ENCODE measurements at places on chromosomes 16 and 17. TPM values are rescaled to one million over a fixed set of nuclear protein-coding genes. Genes with fewer than 3 reads are reported as not detected.

The ZACN gene
- total RNA-seq: not detected

The TMEM114 gene
- total RNA-seq: not detected

The NDRG4 gene
- 18.8 TPM for total RNA-seq

The HOXB4 gene
- not detected for total RNA-seq

The EVI2B gene
- not detected for total RNA-seq

The C1QL1 gene
- 4.7 TPM for total RNA-seq

The CHRNE gene
- total RNA-seq: not detected

GRCh38 chr17:73719588-73720071 lies 75.4 kb upstream of the SDK2 start:
- H3K27ac ChIP-seq: peak overlapping the region; percentile 86
- no peaks in the 10 kb centered on the region for H3K27me3 ChIP-seq
- H3K4me1 ChIP-seq: peaks cover 28% of the 10 kb centered on the region
- DNase-seq: peak; percentile 89
- no peak overlapping the region for H3K4me3 ChIP-seq

DNA sequence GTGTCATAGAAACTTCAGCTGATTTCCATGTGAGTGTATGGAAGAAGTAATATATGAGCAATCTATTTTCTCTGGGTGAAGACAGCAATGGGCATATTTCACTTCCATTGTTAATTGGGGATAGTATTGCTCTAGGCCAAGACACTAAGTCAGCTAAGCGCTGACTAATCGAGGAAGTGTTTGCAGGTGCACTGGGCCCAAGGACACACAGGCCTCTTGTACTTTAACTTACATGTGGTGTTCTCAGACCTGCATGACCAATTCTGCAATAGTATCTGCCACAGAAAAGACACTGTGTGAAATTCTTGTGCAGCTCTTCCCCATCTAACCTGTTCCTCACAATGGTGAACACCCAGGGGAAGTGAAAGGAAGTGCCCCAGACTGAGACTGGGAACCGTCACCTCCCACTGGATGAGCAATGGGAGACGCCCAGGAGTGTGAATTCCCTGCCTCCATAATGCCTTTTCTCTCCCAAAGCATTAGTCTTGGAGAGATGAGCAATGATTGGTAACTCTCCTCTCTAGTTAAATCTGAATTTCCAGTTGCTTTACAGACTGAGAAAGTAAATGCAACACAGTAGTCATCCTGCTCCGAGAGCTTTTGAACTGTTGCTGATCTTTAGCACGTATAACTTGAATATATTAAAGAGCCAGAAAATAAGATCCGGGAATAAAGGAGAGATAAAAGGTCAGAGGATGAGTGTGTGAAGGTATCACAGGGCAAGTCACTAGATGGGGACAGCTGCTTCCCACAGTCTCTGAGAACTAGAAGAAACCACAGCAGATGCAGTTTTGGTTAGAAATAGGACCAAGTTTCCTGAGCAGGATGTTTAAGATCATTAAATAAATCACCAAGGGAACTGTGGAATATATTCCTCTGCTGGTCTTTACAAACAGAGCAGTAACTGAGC lies 82.6 kb downstream of the CDK5R1 start:
- H3K4me1 ChIP-seq: no peaks in the 10 kb centered on the region
- no peaks in the 10 kb centered on the region for H3K36me3 ChIP-seq
- no peaks in the 10 kb centered on the region for H3K27me3 ChIP-seq
- no peak overlapping the region for H3K27ac ChIP-seq
- no peak overlapping the region for H3K4me3 ChIP-seq

DNA sequence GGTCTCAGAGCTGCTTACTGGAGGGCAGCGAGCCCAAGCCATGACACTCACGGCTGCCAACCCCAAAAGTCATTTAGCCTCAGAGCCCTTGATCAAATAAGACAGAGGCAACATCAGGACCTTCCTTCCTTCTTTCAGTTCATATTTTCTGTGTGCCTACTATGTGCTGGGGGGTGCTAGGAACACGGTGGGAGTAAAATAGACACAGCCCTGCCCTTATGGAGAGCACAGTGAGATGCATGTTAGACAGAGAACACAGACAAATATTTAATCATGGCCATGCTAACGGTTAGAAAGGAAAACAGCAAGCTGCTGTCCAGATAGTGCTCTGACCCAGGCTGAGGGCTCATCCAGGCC lies 4.5 kb upstream of the BRD7 start:
- H3K4me1 ChIP-seq: no peaks in the 10 kb centered on the region
- no peaks in the 10 kb centered on the region for H3K36me3 ChIP-seq
- H3K27me3 ChIP-seq: no peaks in the 10 kb centered on the region

- no peaks in the 10 kb centered on the region for H3K4me1 ChIP-seq
- no peak for DNase-seq
- no peaks in the 10 kb centered on the region for H3K27me3 ChIP-seq
- H3K27ac ChIP-seq: no peak overlapping the region
Observed at GRCh38 chr17:60529806-60530205, 3.8 kb upstream of the APPBP2 start.

DNA sequence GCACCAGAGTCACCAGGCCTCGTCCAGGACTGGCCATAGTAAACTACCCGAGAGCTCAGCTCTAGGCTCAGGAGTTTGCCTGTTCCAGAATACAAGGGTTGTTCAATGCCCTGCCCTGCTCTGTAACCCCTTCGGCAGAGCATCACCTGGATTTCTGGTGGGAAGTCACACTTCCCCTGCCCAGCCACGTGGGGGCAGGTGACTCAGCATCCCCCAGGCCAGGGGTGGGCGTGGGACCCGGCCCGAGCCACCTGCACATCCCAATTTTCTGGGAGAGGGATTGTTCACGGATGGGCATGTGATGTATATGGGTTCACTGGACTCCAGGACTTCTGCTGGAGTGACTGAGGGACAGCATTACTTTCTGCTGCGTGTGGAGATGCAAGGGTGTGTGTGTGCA lies 25.8 kb downstream of the COX4I1 start:
- H3K27ac ChIP-seq: no peak overlapping the region
- H3K36me3 ChIP-seq: no peaks in the 10 kb centered on the region
- DNase-seq: no peak
- H3K27me3 ChIP-seq: peaks cover 16% of the 10 kb centered on the region
- no peak overlapping the region for H3K4me3 ChIP-seq
- H3K4me1 ChIP-seq: no peaks in the 10 kb centered on the region

GRCh38 chr17:17269926-17270773 lies 10.9 kb downstream of the COPS3 start:
- H3K4me1 ChIP-seq: no peaks in the 10 kb centered on the region
- no peak overlapping the region for H3K4me3 ChIP-seq
- H3K27me3 ChIP-seq: no peaks in the 10 kb centered on the region
- DNase-seq: peak; percentile 13

- no peaks in the 10 kb centered on the region for H3K36me3 ChIP-seq
- no peak overlapping the region for H3K27ac ChIP-seq
- no peak for DNase-seq
- no peaks in the 10 kb centered on the region for H3K27me3 ChIP-seq
- no peak overlapping the region for H3K4me3 ChIP-seq
Observed at GRCh38 chr16:20415541-20415940, 6.2 kb downstream of the ACSM5 start.

GRCh38 chr17:62648251-62648955 lies 20.9 kb downstream of the MRC2 start:
- peaks cover 18% of the 10 kb centered on the region for H3K4me1 ChIP-seq
- H3K36me3 ChIP-seq: no peaks in the 10 kb centered on the region
- H3K27me3 ChIP-seq: peaks cover 11% of the 10 kb centered on the region
- DNase-seq: no peak

DNA sequence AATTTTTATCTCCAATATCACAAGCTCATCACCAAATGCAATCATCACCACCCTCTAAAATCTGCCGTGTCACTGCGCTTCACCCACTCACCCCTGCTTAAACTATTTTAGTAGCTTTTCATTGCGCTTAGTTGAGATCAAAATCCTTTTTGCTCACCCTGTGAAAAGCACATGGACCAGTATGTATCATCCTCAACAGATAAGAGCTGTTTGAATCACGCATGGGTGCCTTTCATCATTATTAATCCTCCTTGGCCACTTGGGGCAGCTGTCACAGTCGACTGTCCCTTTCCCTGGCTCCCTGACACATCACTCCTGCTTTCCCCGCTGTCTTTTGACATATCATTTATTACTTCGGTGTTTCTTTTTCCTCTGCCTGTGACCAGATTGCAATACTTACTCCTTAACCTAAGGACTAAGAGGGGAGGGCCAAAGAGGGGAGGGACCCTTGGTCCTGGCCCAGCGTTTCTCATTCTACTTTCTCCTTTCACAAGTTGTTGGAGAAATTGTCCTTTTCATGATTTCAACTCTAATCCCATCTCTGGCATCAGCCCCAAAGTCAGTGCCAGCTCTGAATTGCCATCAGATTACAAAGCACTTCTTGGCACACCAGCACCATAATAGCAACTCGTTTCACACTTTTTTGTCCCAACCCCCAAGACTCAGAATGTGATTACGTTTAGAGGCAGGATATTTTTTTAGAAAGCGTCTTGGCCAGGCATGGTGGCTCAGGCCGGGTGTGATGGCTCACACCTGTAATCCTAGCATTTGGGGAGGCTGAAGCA lies 8.6 kb upstream of the KDM6B start:
- H3K4me1 ChIP-seq: no peaks in the 10 kb centered on the region
- peaks cover 68% of the 10 kb centered on the region for H3K27me3 ChIP-seq
- H3K36me3 ChIP-seq: no peaks in the 10 kb centered on the region
- peak; percentile 21 for DNase-seq
- H3K27ac ChIP-seq: no peak overlapping the region

- peaks cover 17% of the 10 kb centered on the region for H3K4me1 ChIP-seq
- peak overlapping the region; percentile 62 for H3K4me3 ChIP-seq
- H3K27ac ChIP-seq: no peak overlapping the region
- H3K36me3 ChIP-seq: no peaks in the 10 kb centered on the region
- no peak for DNase-seq
- peaks cover 29% of the 10 kb centered on the region for H3K27me3 ChIP-seq
Observed at GRCh38 chr17:39740357-39741111, 2.8 kb downstream of the GRB7 start.

- peak; percentile 79 for DNase-seq
- no peaks in the 10 kb centered on the region for H3K36me3 ChIP-seq
- H3K4me1 ChIP-seq: peaks cover 30% of the 10 kb centered on the region
Observed at GRCh38 chr17:1709971-1710806, at the start of gene TLCD2. TSS of gene TLCD2 (minus strand) at chr17:1710377. CDS start at chr17:1710242, 135 bp downstream.

GRCh38 chr17:18181358-18181757 lies 2.3 kb upstream of the ALKBH5 start:
- DNase-seq: no peak
- H3K27ac ChIP-seq: no peak overlapping the region
- no peak overlapping the region for H3K4me3 ChIP-seq
- no peaks in the 10 kb centered on the region for H3K36me3 ChIP-seq

DNA sequence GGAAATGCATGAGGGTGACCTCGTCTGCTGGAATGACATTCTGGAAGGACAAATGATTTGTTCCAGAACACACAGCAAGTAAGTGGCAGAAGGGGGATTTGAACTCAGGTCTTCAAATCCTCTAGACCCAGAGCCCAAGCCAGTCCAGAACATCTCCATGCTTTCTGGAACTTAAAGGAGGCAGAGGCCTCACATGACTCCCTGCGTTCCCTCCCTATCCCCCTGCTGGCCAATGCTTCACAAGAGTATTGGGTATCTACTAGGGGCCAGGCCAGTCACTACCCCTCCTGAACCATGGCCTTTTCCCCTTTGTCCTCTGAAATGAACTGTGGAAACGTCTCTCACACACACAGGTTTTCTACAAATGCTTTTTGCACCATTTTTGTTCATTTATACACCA lies 7.6 kb upstream of the BEAN1 start:
- peaks cover 7% of the 10 kb centered on the region for H3K4me1 ChIP-seq
- H3K27me3 ChIP-seq: peaks cover 41% of the 10 kb centered on the region
- no peak overlapping the region for H3K4me3 ChIP-seq
- peak; percentile 20 for DNase-seq
- no peaks in the 10 kb centered on the region for H3K36me3 ChIP-seq

DNA sequence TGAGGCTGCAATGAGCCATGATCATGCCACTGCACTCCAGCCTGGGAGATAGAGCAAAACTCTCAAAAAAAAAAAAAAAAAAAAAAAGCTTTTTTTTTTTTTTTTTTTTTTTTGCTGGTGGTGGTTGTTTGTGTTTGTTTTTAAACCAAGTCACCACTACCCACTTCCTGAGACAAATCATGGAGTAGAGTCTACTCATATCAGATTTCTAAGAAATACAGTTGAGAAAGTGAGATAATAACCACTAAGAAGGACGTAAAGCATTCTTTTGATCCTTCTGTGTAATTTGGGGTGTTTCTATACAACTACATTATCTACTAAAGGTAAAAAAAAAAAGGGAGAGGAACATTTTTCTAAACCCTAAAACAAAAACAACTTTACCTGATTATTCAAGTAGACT lies 38.0 kb downstream of the AXIN2 start:
- H3K4me1 ChIP-seq: peaks cover 10% of the 10 kb centered on the region
- DNase-seq: no peak
- H3K27ac ChIP-seq: no peak overlapping the region
- H3K36me3 ChIP-seq: no peaks in the 10 kb centered on the region

DNA sequence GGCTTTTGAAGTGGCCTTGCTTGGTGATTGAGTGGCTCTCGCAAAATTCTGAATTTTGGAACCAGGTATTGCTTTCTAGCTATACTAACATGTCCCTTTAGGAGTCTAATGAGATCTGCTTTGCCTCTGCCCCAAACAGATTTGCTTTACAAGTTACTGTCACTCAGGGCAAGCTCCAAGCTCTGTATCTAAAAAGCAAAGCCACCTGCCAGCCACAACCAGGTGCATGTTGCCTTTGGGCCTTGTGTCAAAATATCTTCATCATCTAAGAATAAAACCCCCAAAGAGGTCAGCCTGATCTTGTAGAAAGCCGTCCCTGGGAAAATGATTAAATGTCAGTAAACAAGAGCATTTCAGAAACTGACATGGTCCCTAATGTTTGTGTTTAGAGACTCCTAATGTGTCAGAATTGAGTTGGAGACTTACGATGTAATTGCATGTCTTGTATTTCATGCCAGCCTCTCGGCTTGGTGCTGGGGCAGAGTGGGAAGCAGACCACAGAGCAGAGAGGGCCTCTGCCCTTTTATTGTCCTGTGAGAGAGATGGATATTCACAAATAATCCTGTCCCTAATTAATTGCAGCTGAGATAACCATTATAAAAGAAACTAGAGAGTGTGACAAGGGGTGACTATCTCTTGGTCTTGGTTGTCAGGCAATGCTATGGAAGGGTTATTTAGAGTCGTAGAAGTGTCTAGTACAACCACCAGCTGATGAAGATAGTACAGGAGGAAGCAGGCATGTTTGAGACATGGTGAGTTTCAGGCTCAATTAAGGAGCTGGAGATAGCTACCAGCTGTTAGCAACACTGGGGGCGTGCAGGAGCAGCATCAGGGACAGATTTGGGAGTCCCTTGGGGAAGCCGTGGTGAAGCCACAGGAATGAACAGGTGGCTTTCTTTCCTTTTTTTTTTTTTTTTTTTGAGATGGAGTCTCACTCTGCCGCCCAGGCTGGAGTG lies 90.7 kb downstream of the PITPNC1 start:
- H3K27ac ChIP-seq: no peak overlapping the region
- no peaks in the 10 kb centered on the region for H3K36me3 ChIP-seq
- H3K27me3 ChIP-seq: no peaks in the 10 kb centered on the region
- peaks cover 14% of the 10 kb centered on the region for H3K4me1 ChIP-seq
- no peak for DNase-seq

GRCh38 chr17:74758848-74759168 lies 10.4 kb downstream of the NHERF1 start:
- no peaks in the 10 kb centered on the region for H3K27me3 ChIP-seq
- peak overlapping the region; percentile 89 for H3K27ac ChIP-seq
- no peak overlapping the region for H3K4me3 ChIP-seq
- DNase-seq: no peak
- H3K36me3 ChIP-seq: no peaks in the 10 kb centered on the region
- H3K4me1 ChIP-seq: peaks cover 66% of the 10 kb centered on the region
